ENCODE measurements at places on chromosomes 7 and 10.

- DNase-seq: no peak
These were observed 119.0 kb downstream of the FZD1 start for GRCh38 chr7:91383053-91383904.

- DNase-seq: no peak
These were observed 203.8 kb downstream of the CCDC3 start for GRCh38 chr10:12797471-12798262.

- DNase-seq: no peak
These were observed 108.8 kb upstream of the PCLO start for GRCh38 chr7:83271212-83272099.

DNA sequence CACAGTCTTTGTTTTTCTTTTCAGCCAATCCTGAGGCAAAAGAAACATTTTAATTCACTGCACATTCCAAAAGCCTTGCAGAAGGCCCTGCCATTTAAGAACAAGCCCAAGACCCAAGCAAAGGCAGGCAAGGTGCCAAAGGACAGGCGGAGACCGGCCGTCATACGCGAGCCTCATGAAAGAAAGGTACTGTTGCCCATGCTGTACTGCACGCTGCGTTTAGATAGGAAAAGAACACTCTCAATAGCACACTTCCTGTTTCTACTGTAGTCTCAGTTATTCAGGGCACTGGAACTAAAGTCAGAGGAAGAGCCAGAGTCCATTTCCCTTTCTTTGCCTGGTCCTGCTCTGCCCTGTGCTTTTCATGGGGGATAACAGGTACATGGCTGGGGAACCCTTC is 47.6 kb downstream of the BMS1 start:
- no peak for DNase-seq

DNA sequence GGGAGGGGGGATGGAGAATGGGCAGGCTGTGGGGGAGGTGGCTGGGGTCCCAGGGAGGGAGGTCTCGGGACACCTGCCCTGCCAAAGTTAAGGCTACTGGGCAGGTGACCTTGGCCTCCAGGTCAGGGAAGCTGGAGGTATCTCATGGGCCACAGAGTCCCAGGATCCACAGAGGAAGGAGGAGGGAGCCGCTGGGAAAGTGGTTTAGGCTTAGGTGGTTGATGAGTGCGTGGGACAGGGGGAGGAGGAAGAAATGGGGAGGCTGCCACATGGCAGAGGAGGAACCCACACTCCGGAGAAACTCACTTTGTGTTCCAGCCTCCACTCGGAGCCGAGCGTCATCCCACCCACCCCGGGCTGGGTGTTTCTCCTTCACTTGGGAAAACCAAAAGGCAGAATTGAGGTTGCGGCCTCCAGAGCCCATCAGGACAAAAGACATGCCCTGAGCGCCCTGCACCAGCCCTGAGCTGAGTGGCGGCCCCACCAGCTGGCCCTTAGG is 46.1 kb downstream of the ASB13 start:
- DNase-seq: no peak

- peak; percentile 62 for DNase-seq
These were observed 181.4 kb upstream of the SHH start for GRCh38 chr7:155993420-155994278.

DNA sequence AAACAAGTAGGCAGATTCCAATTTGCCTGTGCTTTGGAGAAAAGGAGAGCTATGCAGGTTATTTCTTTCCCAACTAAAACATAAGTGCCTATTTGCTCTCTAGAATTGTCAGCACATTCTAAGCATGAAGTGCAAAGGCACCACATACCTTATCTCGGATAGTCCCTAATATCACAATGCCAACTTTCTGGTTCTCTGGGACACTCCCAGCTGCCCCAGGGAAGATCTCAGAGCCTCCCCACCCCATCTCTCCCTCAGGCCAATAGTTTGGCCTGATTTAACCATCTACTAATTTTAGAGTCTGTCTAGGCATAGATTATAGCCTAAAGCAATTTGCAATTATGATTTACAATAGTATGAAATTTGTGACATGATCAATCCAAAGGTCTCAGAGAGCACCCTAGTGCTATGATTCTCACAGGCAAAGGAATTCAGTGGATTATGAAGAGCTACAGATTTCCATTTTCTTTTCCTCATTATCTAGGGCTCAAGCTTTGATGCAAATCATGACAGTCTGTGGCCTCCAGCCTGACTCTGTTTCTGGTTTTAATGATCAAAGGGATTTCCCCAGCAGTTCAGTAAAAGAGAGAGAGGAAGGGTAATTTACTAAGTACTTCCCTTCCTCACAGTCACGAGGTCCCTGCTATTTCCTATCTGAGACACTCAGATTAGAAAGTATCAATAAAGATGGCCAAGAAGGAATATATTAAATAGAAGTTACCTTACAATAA is 29.0 kb upstream of the IL6 start:
- DNase-seq: no peak

GRCh38 chr10:52752261-52752660 is 20.3 kb downstream of the MBL2 start:
- DNase-seq: no peak

- no peak for DNase-seq
These were observed 44.3 kb downstream of the ARL4A start for GRCh38 chr7:12731775-12732174.

- peak; percentile 46 for DNase-seq
These were observed 27.1 kb downstream of the VIPR2 start for GRCh38 chr7:159117366-159118196.

DNA sequence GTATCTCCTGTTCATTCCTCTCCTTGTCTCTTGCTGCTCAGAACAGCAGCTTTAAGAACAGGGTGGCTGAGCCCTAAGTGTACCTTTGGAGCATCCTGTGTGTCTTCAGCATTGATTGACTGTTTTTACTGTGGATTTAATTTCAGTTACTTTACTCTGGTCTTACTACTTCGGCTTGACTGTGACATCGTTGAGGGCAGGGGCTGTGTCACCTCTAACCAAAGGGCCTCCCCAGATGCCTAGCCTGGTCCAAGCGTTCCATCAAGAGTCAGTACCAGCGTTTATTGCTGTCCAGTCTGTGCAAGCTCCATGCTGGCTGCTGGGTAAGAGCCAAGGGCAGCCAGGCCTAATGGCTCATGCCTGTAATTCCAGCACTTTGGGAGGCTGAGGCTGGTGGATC is 32.4 kb downstream of the CCM2 start:
- no peak for DNase-seq

DNA sequence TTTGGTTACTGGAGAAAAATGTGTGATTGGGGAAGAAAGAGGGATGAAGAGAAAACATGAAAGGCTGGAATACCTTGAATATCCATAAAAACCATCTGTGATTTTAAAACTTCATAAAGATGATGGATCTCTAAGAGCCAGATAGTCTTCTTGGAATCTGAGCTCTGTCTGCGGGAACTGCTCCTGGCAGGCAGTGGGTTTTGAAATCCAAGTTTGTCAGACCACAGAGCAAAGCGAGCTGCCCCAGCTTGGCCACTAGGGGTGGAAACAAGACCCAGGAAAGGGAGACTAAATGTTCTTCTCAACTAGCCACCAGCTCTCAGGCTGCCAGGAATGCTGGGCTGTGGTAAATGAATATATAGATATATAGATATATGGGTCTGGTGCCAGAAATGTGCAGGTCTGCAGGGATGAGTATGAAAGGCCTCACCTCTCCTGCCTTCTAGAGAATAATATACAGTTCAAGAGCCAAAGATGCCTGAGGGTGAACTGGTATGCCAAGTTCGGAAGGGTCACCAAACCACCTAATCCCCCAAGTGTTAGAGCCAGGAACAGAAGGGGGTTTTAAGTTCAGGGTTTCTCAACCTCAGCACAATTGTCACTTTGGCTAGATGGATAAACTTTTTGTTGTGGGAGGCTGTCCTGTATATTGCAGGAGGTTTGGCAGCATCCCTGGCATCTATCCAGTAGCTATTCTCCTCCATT is 208.8 kb downstream of the KCNMA1 start:
- DNase-seq: no peak

DNA sequence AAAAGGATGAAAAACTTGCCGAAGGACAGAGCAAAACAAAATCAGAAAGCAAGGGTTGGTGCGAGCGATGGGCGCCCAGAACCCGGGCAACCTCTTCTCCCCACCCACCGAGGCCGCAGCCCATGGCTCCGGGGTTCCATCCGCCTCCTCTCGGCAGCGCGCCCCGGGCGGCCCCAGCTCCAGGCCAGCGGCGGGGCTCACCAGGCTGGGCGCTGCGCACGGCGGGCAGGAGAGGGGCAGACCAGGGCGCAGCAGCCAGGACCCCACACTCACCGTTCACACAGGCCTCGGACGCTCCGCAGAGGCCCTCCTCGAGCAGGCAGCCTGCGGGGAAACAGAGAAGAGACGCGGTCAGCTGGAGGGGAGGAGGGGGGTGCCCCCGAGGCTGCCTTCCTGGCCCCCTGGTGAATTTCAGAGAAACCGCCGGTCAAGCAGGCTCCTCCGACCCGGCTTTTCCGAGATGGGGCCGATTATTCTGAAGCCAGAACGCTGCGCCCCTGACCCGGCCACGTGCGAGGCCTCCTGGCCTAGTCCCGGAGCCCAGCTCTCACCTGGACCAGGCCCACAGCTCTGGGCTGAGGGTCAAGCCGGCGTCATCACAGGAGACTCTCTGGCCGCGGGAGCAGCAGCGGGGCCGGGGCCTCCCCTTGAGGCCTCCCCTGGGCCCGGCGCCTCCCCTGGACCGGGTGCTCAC is 98.0 kb downstream of the PTPRN2 start:
- no peak for DNase-seq

GRCh38 chr7:118476036-118476435 is 251.5 kb downstream of the ANKRD7 start:
- no peak for DNase-seq

- DNase-seq: no peak
These were observed 16.2 kb downstream of the BEND7 start for GRCh38 chr10:13512564-13512963.

GRCh38 chr10:6667679-6668270 is 87.7 kb upstream of the PRKCQ start:
- no peak for DNase-seq

- DNase-seq: no peak
These were observed 3.4 kb downstream of the DOCK4 start for GRCh38 chr7:112202816-112203215.

- no peak for DNase-seq
These were observed 48.7 kb upstream of the SLC35G1 start for GRCh38 chr10:93844979-93845626.

- no peak for DNase-seq
These were observed 22.5 kb downstream of the ORC5 start for GRCh38 chr7:104185346-104185745.

- no peak for DNase-seq
These were observed 930 bp downstream of the KNDC1 start for GRCh38 chr10:133160826-133161471.

GRCh38 chr7:128829391-128830166 is 627 bp upstream of the FLNC start:
- DNase-seq: no peak

DNA sequence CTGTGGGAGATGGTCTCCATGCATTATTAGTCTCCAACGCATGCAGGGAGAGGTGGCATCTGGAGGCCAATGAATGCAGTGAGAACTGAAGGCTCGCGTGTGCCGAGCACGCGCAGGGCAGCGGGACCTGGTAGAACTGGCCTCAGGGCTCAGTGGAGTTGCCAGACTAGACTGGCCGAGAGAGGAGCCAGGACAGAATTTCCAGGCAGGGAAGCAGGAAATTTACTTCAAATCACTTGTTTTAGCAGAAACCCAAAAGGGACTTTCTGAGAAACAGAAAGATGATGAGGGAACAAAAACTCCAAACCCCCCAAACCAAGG is 311.0 kb upstream of the IMMP2L start:
- no peak for DNase-seq

DNA sequence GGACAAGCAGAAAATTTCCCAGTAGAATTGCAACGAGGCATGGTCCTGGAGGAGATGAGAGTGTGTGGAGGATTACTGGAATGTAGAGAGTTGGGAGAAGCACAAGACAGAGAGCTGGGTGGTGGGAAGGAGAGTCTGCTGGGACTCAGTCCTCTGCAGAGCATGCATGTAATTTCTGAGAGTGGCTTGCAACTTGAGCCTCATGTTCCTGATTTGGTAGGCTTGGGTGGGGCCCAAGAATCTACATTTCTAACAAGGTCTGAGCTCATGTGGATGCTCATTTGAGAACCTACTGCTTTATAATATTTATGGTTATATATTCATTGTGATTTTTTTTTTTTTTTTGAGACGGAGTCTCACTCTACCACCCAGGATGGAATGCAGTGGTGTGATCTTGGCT is 317.9 kb upstream of the COBL start:
- no peak for DNase-seq

- no peak for DNase-seq
These were observed 119.5 kb downstream of the CPED1 start for GRCh38 chr7:121107923-121108498.

- no peak for DNase-seq
These were observed 23.0 kb upstream of the STK17A start for GRCh38 chr7:43559946-43560335.

- no peak for DNase-seq
These were observed 188.3 kb upstream of the STK17A start for GRCh38 chr7:43394441-43395130.

GRCh38 chr7:71229699-71230098 is 97.8 kb downstream of the GALNT17 start:
- DNase-seq: no peak

GRCh38 chr10:79275431-79275851 is 71.8 kb upstream of the PPIF start:
- no peak for DNase-seq

- DNase-seq: no peak
These were observed 570 bp downstream of the BMS1 start for GRCh38 chr10:42783181-42783549.

DNA sequence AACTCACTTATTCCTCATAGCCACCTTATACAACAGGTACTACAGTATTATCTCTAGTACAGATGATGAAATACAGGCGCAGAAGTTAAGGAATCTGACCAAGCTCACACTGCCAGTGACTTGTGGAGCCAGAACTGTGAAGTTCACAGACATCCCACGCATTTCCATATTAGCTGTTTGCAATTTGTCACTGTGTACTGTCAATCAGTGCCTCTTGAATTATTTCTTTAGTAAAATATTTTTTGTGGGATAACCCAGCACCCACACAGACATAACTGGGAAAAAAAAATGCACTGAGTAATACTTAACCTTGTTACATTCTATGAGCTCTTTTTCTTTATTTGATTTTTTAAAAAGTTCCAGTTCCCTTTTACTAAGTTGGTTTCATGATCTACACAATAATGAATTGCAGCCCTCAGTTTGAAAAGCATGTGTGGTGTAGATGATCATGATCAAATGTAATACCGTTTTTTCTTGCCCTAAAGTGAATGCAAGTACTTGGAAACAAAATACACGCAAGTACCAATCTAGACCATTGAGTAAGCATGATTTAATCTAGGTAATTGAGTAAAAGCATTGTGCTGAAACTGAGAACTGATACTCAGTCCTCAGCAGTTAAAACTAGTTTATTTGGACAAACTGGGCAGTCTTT is 14.1 kb downstream of the CUL1 start:
- no peak for DNase-seq

GRCh38 chr10:70343312-70343711 is 39.1 kb downstream of the LRRC20 start:
- no peak for DNase-seq

DNA sequence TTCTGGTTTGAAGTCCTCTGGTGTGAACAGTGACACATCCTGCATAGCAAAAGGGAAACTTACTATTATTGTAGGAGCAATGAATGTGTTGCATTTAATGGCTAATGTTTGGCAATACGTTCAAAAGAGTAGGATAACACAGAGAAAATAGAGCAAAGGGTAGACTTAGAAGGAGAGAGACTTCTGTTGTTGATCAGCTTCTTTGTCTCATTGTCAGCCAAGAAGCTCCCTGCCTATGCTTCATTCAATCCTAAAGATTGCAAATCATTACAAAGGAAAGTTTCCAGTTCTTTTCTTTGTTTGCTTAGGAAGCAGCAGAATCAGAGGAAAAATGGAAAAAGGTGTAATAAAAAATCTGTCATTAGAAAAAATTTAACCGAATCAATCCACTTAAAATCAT is 7.9 kb upstream of the TSPAN13 start:
- no peak for DNase-seq
